ENCODE measurements at places on chromosomes 2 and 18. TPM values are rescaled to one million over a fixed set of nuclear protein-coding genes. Genes with fewer than 3 reads are reported as not detected.

Gene CCNYL1
- 22.4 TPM for total RNA-seq

Gene UGT1A8
- not detected for total RNA-seq

Gene LBX2
- total RNA-seq, result 0.75 TPM

Gene THSD7B
- 1.8 TPM for total RNA-seq

Gene DYSF
- total RNA-seq, result 21.3 TPM

Gene RGPD3
- total RNA-seq, result 0.18 TPM

Gene FAM110C
- total RNA-seq, result 3.4 TPM

DNA sequence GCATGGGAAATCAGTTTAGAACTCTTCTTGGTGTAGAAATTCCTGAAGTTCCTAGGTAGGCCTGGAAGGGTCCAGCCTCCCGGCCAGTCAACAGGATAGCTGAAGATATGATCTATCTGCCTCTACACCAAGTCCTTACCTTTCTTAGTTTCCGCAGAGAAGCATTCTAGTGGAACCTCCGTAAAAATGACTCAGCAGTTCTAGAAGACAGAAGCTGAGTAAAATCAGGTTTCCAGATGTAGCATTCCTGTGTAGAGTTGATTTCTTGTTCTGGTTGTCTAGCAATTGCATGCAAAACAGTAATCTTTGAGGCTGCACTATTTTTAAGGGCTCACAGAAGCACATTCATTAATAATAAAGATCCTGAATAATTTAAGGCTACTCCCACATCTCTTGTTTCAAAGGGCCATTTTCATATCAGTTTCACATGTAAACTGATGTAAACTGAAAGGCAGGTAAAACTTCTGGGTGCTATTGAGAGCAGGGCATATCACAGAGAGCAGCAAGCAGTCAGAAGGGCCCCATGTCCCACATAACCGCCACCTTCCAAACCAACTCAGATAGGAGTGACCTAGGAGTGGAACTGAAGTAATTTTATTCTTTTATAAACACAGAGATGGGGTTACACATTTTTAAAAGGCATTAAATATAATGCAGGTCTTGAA, 3.2 kb upstream of the DYTN start:
- no peaks in the 10 kb centered on the region for H3K36me3 ChIP-seq
- H3K27me3 ChIP-seq, result no peaks in the 10 kb centered on the region
- H3K27ac ChIP-seq, result no peak overlapping the region
- no peak for DNase-seq
- H3K4me1 ChIP-seq, result no peaks in the 10 kb centered on the region

DNA sequence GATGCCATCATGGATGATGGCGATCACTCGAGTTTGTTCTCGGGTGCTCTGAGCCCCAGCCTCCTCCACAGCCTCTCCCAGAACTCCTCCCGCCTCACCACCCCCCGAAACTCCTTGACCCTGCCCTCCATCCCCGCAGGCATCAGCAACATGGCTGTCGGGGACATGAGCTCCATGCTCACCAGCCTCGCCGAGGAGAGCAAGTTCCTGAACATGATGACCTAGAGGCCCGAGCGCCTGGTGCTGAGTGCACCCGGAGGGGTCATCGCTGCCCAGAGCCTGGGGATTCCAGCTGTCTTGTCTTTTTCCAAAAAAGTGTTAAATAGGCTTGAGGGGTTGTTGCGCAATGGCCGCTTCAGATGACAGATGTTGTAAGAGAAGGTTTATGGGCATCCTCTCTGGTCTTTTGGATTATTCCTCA, 254.8 kb downstream of the GLI2 start:
- H3K27me3 ChIP-seq, result no peaks in the 10 kb centered on the region
- H3K4me1 ChIP-seq, result no peaks in the 10 kb centered on the region

DNA sequence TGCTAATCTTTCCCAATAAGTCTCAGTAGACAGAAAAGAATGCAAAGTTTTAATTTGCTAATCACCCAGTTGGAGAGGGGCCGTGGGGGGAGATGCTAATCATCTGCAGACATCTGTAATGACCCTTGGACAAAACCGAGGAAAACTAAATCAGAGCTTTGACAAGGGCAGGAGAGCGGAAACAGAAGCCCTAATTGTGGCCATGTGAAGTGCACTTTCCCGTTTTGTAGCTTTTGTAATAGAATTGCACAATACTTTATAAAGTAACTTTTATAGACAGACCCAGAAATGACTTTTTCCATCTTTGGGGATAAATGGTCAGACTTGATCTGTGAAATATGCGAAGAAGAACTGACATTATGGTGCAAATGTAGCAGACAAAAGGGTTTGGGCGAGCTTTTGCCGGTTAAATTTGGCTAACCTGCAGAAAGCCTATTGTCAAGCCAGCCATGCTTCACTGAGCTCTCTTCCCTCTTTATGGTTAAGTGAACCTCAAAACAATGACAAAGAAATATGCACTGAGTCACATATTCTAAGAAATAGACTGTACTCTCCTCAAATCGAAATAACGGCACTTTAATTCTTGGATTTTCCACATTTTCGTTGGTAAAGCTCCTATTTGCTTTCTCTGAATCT, 980.1 kb upstream of the POU3F3 start:
- no peak for DNase-seq
- H3K27me3 ChIP-seq, result no peaks in the 10 kb centered on the region
- H3K27ac ChIP-seq, result no peak overlapping the region
- no peak overlapping the region for H3K4me3 ChIP-seq

- H3K27me3 ChIP-seq, result no peaks in the 10 kb centered on the region
- H3K4me3 ChIP-seq, result no peak overlapping the region
- no peaks in the 10 kb centered on the region for H3K36me3 ChIP-seq
- H3K4me1 ChIP-seq, result no peaks in the 10 kb centered on the region
Observed at GRCh38 chr2:10552220-10552870, 104.2 kb upstream of the ODC1 start.

DNA sequence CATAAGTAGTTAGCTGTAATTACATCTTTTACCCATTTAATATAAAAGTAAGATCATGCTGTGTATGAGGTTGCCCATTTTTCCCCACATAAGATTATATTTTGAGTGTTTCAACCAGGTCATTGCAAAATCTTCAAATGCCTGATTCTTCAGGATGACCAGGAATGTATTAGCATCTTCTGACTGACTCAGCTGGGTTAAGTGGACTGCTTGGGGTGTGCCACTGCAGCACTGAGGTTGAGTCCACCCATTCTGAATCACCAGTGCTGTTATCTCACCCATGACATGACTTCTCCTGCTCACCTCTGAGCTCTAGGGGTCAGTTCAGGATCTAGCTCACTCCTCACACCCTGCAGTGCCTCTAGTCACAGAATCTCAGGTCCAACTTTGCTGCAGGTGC, 576.7 kb upstream of the ZEB2 start:
- no peak for DNase-seq
- no peak overlapping the region for H3K4me3 ChIP-seq
- no peaks in the 10 kb centered on the region for H3K4me1 ChIP-seq

GRCh38 chr2:73072129-73072395, 550 bp upstream of the SFXN5 start:
- H3K27ac ChIP-seq, result no peak overlapping the region
- H3K36me3 ChIP-seq, result peaks cover 3% of the 10 kb centered on the region
- peak overlapping the region; percentile 1 for H3K4me3 ChIP-seq
- DNase-seq, result no peak

- no peaks in the 10 kb centered on the region for H3K27me3 ChIP-seq
- H3K4me3 ChIP-seq, result no peak overlapping the region
- no peak for DNase-seq
- no peak overlapping the region for H3K27ac ChIP-seq
Observed at GRCh38 chr2:126358122-126358521, 297.8 kb upstream of the GYPC start.

DNA sequence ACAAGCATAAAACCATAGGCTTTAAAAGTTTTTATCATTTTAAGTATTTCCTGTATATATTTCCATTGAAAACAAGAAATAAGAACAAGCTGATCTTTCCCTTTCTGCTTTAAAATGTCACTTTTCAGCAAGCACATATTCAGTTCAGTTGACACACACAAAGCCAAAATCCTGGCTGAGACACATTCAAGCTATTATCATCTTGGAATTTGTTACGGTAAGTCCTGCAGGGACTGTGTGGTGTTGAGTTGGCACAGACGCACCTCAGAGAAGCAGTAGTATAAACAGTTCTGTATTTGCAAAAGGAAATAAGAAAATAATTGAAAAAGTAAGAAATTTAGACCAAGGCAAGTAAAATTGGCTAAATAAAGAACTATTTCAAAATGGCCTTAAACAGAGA, 10.4 kb upstream of the DAW1 start:
- no peak overlapping the region for H3K4me3 ChIP-seq
- no peaks in the 10 kb centered on the region for H3K36me3 ChIP-seq
- H3K27me3 ChIP-seq, result no peaks in the 10 kb centered on the region

All from aorta (tissue), 5 donors.